Bladder microvascular endothelial cell (primary cell): ENCODE measurements at places on chromosomes 6 and 20. TPM values are rescaled to one million over a fixed set of nuclear protein-coding genes. Genes with fewer than 3 reads are reported as not detected.

The COL9A3 gene
- 0.32 and 0.69 TPM in 2 replicates for total RNA-seq

The DACT2 gene
- not detected in 2 replicates for total RNA-seq

The CGAS gene
- 4.3 and 6.2 TPM in 2 replicates for total RNA-seq

The FAM209A gene
- total RNA-seq = not detected in 2 replicates

The FKBP5 gene
- 30.3 and 33.1 TPM in 2 replicates for total RNA-seq

The IMPG1 gene
- not detected in 2 replicates for total RNA-seq

The PDE7B gene
- total RNA-seq = 33.6 and 52.1 TPM in 2 replicates

The LY6G5C gene
- total RNA-seq = 1.8 and 2.1 TPM in 2 replicates

The RBBP8NL gene
- total RNA-seq = not detected in 2 replicates

The MAS1 gene
- total RNA-seq = under 0.01 TPM in 1 of 2 replicates, not detected in the other

The MOXD1 gene
- 0.13 and 0.16 TPM in 2 replicates for total RNA-seq

The IL17F gene
- total RNA-seq = not detected in 2 replicates

The MAP3K7 gene
- 14.6 and 33.4 TPM in 2 replicates for total RNA-seq

The GRIK2 gene
- under 0.01 and 0.13 TPM in 2 replicates for total RNA-seq

The ULBP1 gene
- total RNA-seq = 0.16 and 0.25 TPM in 2 replicates

The CYP39A1 gene
- total RNA-seq = 0.88 and 0.97 TPM in 2 replicates

The ABHD16B gene
- not detected in 2 replicates for total RNA-seq

The SLC13A3 gene
- total RNA-seq = 0.13 TPM in 1 of 2 replicates, not detected in the other

The CALHM6 gene
- total RNA-seq = 0.50 and 1.3 TPM in 2 replicates

The CDSN gene
- total RNA-seq = 0.06 TPM in 1 of 2 replicates, not detected in the other

The FAXC gene
- total RNA-seq = 0.81 and 1.6 TPM in 2 replicates

The DUSP15 gene
- 0.16 and 0.57 TPM in 2 replicates for total RNA-seq

The WFDC12 gene
- total RNA-seq = not detected in 2 replicates

The COL20A1 gene
- total RNA-seq = not detected in 2 replicates

The SYCP2L gene
- total RNA-seq = 0.13 and 0.16 TPM in 2 replicates

The CCDC170 gene
- total RNA-seq = under 0.01 TPM in 1 of 2 replicates, not detected in the other

The RMND1 gene
- total RNA-seq = 21.8 and 22.8 TPM in 2 replicates

The CCN6 gene
- not detected in 2 replicates for total RNA-seq

The CLDN20 gene
- not detected in 2 replicates for total RNA-seq

The RAB22A gene
- 6.8 and 13.0 TPM in 2 replicates for total RNA-seq

The TCF15 gene
- 1.6 and 3.7 TPM in 2 replicates for total RNA-seq

The F13A1 gene
- not detected in 2 replicates for total RNA-seq

The MCCD1 gene
- total RNA-seq = not detected in 2 replicates

The NEURL2 gene
- 2.6 and 2.8 TPM in 2 replicates for total RNA-seq

The TRIM15 gene
- not detected in 2 replicates for total RNA-seq

The PSORS1C2 gene
- total RNA-seq = not detected in 2 replicates

The C6orf89 gene
- 19.3 and 32.7 TPM in 2 replicates for total RNA-seq

The METTL24 gene
- 0.06 TPM in 1 of 2 replicates, not detected in the other for total RNA-seq

The BCLAF1 gene
- total RNA-seq = 83.9 and 150 TPM in 2 replicates

The GSTA1 gene
- total RNA-seq = not detected in 2 replicates

The VIP gene
- total RNA-seq = 0.16 and 1.3 TPM in 2 replicates

The BMP7 gene
- total RNA-seq = not detected in 2 replicates

The BPIFB4 gene
- not detected in 2 replicates for total RNA-seq

The PLTP gene
- 3.4 and 6.7 TPM in 2 replicates for total RNA-seq
